RPMI8226 (cell line): ENCODE measurements at places on chromosomes 2 and 18.

DNA sequence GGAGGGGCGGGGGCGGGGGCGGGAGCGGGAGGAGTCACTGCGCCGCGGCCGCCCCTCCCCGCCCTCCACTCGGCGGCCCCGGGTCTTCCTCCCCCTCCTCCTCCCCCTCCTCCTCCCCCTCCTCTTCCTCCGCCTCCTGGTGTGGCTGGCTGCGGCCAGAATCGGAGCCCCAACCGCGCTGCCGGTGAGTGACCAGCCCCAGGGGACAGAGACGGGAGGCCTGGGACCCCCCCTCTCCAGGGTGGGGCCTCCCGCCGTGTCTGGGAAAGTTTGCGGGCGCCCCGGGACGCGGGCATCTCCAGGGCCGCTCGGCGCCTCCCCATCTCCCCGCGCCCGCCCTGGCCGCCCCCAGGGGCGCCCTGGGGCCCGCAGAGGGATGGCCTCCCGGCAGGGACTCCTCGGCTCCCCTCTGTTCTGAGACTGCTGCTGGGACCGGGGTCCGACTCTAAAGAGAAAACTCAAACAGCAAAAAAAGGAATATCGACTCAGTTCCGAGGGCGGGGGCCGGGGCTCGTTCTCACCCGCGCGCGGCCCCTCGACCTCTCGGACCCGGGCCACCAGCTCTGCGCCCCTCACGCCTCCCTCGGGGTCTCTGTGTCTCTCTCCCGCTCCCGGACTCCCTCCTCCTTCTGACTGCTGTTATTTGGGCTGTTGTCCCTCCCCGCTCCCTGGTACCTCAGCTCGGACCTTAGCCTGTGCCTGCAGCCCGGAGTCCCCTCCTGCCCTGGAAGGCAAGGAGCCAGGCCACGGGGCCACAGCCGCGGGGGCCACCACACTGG is at the start of gene STON1:
STON1 (plus strand) TSS at position 122 of the 779 bp plus-strand sequence. CDS start 50,480 bp downstream, outside the sequence.
- no peak for DNase-seq

GRCh38 chr2:120162716-120163115 is 60.5 kb downstream of the TMEM185B start:
- DNase-seq = no peak

DNA sequence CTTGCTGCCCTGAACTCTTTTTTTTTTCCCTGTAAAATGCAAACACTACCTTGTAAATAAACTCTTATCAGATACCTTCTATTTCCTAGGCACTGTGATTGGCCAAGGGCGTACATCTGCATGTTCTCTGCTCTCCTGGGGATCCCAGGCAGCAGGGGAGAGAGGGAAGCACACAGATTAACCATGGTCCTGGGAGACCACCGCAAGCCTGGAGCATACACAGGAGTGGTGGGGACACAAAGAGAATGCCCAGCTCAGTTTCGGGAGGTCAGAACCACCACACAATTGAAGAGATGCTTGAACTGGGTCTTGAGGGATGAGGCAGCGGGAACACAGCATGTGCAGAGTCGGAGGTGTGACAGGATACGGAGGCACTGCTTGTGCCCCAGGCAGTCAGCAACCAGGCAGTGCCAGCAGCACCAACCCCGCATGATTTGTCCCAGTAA is 2.1 kb downstream of the GREB1 start:
- no peak for DNase-seq

DNA sequence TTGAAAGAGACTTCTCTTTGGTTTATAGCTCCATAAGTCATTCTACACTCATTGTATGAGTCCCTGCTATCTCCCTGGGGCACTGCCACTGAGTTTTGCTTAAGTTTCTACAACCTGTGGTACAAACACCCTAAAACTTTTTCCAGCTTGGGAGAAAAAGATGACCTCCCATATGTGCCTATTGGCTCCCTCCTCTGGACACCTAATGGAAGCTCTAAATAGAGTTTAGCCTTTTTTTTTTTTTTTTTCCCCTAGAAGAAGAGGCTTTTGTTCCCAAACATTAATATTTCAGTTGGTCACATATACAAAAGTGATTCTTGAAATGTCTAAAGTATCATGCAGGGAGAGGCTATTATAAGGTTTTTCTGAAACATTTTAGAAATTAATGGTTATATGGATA is 547.2 kb upstream of the TMEFF2 start:
- no peak for DNase-seq
